ENCODE measurements at places on chromosomes 4 and X.

DNA sequence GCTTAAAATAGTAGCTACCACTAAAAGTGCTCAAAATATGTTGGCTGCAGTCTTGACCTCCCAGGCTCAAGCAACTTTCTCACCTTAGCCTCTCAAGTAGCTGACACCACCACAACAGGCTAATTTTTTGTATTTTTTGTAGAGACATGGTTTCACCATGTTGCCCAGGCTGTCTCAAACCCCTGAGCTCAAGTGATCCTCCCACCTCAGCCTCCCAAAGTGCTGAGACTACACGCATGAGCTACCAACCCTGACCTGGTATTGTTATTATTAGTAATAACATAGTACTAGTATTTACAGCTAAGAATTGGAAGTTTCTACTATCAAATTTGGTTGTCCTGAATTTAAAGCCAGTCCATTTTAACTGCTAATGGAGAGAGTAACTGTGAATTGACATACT is 18.0 kb downstream of the STAP1 start:
- DNase-seq = no peak

- DNase-seq = no peak
Measured at GRCh38 chr4:15232366-15233263, 195.2 kb upstream of the C1QTNF7 start.

DNA sequence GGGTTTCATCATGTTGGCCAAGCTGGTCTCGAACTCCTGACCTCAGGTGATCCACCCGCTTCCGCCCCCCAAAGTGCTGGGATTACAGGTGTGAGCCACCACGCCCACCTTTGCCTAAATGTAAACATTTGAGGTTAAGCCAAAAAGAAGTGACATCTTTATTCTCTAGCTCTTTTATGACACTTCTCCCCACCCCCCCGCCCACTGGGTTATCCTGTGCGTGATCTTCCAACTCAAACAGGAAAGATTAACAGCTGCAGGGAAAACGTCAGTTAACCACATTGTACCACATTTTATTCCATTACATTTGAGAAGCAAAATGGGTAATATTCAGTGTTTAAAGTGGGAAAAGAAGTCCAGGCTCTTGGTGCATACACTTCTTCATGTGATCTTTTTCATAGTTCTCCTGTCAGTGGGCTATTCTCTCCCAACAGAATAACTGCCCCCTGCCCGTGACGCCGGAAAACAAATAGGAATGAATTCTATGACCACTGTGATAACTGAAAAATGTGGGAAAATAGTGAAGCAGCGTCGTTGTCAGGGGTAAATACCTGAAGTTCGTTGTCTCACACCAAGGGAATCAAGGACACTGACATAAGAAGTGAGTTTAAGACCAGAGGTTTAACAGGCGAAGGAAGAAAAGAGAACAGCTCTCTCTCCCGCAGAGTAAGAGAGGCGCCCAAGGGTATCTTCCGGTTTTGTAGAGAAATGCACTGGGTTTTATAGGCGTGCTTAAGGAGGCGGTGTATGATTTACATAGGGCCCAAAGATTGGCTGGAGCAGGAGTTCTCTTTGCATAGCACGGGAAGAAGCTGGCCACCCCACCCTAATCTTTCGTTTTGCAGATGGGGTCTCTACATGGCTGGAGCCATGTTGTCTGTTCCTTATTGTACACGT is 9.7 kb upstream of the SRD5A3 start:
- DNase-seq = peak; percentile 41

GRCh38 chr4:175385797-175386196 is 426.3 kb downstream of the GPM6A start:
- DNase-seq = no peak

DNA sequence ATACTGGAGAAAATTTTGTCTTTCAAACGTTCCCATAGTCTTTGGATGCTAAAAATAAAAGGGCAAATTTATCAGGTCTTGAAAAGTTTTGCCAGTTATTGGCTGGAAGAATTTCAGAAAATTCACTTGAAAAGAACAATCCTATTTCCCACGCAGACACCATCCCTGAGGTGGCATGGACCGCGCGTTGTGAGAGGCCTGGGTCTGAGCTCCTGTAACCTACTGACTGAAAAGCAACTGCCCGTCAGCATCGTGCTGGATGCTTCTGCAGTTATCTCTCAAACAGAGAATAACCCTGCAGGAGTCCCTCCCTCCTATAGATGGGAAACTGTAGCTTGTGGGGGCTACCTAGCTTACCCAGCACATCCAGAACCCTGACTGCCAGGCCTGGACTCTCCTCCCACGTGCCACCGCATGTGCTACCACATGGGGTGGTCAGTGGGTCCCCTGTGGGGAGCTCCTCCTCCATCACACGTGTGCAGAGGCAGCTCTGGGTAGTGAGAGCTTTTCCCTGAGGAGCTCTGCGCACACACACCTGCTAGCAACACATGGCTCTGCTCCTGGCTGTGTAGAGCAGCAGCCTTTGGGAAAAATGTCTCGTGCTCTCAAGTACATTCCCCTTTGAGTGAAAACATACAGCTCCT is 36.1 kb downstream of the NSG1 start:
- no peak for DNase-seq

DNA sequence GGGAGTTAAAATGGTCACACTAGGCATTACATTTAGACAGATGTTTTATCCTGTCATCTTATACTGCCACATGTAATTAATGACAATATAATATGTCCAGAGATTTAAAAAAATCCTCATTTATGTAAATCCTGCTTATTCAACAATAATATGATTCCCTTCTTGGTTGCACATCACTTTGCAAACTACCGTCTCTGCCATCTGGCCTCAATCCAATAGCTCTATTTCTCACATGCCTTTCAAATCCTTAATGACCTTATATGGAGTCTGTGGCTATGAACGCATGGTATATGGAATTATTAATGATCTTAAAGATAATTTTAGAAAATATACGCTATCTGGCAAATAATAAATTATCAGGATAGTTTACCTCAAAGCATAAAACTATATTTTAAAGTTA is 144.5 kb downstream of the NPNT start:
- no peak for DNase-seq

- DNase-seq = no peak
Measured at GRCh38 chrX:51641421-51642021, 22.8 kb upstream of the CENPVL3 start.

DNA sequence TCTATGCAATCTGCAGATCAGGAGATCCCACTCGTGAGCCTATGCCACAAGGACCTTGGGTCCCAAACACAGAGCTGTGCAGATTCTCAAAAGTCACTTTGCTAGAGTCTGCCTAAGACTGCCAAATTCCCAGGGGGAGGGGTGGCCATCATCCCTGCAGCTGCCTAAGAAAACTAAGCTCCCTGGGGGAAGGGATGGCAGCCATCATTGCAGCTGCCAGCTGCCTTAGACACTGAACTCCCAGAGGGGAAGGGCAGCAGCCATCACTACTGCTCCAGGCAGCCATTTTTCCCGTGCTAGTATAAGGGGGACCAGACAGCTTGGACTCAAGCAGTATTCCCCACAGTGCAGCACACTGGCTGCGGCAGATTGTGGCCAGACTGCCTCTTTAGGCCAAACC is 156.9 kb downstream of the NKX6-1 start:
- no peak for DNase-seq

GRCh38 chr4:152651473-152652060 is 28.2 kb downstream of the TMEM154 start:
- no peak for DNase-seq

DNA sequence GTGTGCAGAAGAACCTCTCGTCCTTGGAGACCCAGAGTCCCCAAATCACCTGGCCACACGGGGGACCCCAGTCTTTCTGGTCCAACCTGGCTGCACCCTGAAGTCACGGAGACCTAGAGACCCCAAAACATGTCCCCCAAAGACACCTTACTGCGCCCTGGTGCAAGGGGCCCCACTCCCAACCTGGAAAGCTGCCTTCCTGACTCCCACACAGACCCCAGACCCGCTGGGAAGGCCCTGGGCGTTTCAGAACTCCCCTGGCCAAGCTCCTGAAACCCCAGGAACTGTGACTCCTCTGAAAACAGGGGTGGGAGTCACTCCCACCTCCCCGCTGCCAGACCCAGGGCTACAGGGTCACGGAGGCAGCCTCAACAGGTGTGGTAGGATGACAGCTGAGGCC is 12.7 kb upstream of the SHOX start:
- DNase-seq = no peak

GRCh38 chr4:105594099-105595010 is 41.9 kb downstream of the ARHGEF38 start:
- DNase-seq = no peak

- DNase-seq = no peak
Measured at GRCh38 chrX:121671649-121672048, 624.2 kb downstream of the GLUD2 start.

- no peak for DNase-seq
Measured at GRCh38 chrX:69027181-69028005, 137.9 kb downstream of the PJA1 start.
